ENCODE measurements at places on chromosomes 7 and 10.

DNA sequence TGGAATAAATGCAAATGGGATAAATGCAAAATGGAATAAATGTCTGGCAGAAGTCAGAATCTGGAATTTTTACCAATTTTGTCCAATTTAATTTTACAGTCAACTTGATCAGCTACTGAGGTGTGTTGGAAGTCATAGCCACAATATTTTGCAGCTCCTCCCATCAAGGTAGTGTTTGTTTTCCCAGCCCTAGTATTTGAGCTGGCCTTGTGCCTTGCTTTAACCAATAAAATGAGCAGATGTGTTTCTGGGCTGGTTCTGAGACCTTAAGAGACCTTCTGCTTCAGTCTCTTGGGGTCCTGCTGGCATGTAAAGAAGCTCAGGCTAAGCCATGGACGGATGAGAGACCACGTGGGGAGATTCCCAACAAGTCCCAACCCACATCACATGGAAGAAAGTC is 42.7 kb upstream of the RSBN1L start:
- DNase-seq: no peak

DNA sequence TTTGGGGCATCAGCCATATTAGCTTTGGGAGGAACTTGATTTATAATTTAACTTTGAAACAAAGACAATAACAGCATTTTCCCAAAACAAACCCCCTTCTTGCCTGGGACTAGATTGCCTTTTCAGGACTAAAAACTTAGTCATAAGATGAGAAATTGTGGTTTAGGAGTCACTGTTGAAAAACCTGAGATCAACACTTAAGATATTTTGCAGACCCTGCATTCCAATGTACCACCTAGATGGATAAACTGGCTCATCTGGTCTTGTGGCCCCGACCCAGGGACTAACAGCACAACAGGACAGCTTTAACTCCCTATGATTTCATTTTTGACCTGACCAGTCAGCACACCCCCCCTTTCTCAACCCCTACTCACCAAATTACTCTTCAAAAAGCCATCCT is 1165.4 kb downstream of the XPNPEP1 start:
- DNase-seq: no peak

DNA sequence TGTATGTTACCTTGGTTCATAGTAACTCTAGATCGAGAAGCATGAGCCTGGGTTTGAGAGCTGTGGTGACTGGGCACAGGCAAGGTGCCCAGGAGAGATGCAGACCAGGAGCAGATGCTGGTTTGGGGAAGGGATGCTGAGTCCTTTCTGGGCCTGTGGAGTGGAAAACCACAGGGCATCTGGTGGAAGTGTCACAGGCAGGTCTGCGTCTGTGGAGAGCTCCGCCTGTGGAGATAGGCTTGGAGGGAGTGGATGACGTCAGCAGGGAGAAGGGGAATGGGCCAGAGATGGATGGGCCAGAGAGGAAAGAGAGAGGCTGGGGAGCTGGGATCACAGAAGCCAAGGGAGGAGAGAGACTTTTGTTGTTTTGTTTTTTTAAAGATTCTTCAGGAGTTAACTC is 14.8 kb downstream of the CYP26A1 start:
- DNase-seq: no peak

DNA sequence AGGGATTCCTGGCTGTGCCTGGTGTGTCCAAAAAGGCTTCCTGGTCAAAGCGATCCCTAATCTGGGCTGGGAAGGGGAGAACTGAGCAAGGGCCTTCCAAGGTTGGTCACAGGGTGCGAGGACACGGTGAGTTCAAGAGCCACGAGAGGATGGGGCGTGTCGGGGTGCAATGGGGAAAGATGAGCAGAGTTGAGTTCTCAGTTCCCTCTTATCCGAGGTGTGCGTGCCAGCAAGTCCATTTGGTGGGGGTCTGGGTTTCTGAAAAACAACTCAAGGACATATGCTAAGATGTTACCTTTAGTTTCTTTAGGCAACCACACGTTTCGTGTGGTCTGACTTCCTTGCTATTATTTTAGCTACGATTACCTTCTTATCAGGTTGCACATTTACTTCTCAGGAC is 1.3 kb downstream of the ZNF775 start:
- peak; percentile 53 for DNase-seq

GRCh38 chr7:151068069-151068773 is 8.8 kb downstream of the SLC4A2 start:
- DNase-seq: no peak

- no peak for DNase-seq
These were observed 73.2 kb upstream of the ZNF746 start for GRCh38 chr7:149570784-149571183.

DNA sequence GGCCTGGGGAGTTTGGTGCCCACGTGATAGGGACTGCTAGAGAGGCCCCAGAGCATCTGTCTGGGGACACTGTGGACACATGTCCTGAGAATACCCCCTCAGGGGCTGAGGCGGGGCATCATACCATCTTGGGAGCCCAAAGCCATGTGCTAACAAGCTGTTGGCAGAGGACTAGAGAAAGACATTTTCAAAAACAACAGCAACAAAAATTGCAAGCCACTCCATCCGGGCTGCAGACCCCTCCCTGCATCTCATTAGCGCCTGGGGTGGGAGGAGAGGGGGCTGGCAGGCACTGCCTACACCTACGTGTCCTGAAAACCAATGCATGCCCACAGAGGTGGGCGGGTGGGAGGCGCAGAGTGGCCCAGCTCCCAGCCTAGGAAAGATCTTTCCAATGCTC is 507.4 kb upstream of the PODXL start:
- DNase-seq: no peak

DNA sequence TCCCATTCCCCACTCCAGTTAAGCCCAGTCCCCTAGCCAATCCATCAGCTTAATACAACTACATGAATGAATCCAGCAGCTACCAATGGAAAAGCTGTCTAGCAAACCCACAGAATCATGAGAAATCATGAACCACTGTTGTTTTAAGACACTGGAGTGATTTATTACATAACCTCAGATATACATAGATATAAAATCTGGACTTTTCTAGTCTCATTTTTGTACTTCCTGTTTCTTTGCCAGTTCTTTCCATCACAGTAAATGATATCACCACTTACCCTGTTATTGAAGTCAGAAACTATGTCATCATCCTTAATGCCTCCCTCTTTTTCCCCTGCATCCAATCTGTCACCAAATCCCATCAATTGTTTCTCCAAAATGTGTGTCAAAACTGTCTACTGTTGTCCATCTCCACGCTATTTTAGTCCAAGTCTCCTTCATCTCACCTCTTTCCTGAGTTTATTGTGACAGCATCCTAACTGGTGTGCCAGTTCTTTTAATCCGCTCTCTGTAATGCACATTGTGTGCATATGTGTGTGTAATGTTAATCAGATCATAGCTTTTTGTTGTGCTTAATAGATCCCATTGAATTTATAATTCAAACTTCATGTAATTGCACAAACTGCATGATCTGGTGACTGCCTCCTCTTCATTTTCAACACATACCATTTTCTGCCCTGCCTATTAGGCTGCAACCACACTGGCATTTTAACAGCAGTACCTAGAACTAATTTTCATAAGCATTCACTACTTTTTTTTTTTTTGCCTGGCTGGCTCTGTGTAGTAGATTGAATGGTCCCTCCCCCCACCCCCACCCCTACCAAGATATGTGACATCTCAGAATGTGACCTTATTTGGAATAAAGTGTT is 56.0 kb downstream of the MKLN1 start:
- no peak for DNase-seq

- no peak for DNase-seq
These were observed 5.4 kb upstream of the STK17A start for GRCh38 chr7:43577485-43577951.

DNA sequence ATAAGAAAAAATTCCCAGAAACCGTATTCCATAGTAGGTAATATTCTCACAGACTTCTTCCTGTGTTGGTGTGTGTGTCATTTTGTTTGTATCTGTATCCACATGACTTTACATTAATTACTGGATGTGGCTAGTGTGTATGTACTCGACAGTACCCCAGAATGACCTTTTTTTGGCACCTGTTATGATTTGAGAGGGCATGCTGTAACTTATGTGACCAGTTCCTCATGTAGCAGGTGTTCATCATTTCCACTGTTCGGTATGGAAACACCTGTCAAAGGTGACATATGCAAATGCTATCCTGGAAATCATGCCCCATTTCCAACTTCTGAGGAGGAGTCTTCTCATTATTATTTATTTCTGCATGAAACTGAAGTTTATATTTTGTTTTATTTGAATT is 89.3 kb downstream of the ZMYND11 start:
- DNase-seq: no peak

DNA sequence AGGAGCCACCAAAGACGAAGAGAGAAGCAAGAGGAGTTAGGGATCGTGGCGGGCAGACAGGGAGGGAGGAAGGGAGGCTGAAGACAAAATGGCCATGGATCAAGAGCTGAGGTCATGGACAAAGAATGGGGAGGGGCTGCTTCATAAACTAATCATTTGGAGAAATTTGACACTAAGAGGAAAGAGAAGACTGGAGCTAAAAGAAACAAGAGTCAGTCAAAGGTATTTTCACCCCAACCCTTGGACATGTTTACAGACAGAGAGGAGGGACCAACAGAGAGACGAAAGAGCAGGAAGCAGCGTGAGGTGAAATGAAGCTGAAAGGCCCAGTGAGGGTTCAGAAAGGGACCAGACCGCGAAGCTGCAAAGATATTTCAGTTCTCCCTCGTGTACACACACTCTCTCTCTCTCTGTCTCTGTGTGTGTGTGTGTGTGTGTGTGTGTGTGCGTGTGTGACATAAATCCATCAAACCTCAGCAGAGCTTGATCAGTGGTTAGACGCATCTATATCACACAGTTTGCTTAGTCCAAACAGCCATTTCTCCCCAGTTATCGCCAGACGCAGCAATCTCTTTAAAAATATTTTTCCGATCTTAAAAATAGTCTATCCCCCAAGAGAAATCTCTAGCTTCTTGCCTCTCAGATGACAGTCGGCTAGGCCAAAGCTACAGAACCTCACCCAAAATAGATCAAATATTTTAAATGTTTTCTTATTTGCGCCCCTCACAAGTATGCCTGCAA is 12.5 kb upstream of the CALD1 start:
- no peak for DNase-seq

GRCh38 chr7:79862447-79863210 is 272.0 kb upstream of the GNAI1 start:
- DNase-seq: no peak

DNA sequence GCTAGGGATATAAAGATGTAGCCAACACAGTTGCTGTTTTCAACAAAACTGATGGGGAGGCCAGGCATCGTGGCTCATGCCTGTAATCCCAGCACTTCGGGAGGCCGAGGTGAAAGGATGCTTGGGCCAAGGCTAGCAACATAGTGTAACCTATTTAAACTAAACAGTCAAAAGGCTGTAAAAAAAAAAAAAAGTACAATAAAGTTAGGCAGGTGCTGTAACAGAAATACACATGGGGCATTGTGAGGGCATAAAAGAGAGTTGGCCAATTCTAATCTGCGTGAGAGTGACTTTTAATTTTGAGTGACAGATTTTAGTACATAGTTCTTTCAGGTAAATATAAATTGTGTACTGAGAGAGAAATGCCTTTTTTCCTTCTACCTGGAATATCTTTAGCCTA is 6.2 kb downstream of the XRCC2 start:
- no peak for DNase-seq

- DNase-seq: no peak
These were observed 279.9 kb upstream of the MKLN1 start for GRCh38 chr7:131047651-131048304.

- peak; percentile 42 for DNase-seq
These were observed 686 bp upstream of the MIOS start for GRCh38 chr7:7565746-7566650.

DNA sequence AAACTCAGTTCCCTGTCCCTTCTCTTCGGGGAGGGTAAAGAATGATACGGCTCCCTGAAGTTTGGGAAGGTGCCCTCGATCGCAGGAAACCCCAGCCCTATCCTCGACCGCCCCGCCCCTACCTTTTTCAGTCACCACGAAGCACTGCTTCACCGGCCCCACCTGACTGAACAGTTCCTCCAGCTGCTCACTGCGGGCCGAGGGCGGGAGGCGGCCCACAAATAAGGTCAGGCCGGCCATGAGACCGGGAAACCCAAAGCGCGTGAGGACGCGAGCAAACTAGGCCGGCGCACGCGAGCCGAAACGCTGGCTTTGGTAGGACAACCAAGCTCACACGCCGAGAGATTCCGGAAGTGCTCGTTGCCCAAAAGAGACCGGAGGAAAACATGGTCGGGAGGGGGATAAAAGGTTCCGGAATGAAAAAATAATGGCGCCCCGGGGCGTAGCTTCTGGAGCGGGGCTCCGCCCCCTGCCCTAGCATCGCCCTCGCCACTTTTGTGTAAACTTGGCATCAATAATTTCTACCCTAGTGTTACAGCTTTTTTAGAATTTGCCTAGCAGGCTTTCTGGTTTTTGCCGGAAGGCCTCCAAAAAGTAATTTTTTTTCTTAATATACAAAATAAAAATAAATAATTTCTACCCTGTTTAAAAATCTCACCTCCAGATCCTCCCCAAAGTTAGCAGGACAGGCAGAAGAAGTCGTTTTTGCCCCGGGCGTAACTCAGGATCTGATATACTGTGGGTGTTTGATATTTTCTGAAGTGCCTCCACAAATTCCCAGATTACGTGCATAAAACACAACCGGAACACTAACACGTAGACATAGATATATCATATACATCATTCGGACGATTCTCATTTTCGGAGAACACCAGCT is at the start of gene RBM28:
RBM28 (minus strand) TSS at position 355 of the 877 bp plus-strand sequence; CDS start at position 240, 115 bp downstream.
- DNase-seq: peak; percentile 97

DNA sequence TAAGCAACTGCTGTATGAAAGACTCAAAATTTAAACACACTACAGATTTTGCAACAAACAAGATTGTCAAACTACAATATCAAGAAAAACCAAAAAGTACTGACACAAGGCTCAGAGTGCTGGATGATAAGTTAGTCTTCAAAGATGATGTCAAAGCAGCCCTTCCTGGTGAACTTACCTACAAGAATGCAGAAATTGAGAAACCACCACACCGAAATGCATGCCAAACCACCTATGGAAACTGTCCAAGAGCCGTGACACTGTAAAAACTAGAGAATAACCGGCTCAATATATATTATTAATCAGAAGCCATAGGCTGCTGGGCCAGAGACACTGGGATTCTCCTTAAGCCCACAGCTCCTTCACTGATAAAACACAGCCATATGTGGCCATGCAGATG is 25.3 kb downstream of the DENND11 start:
- DNase-seq: no peak

DNA sequence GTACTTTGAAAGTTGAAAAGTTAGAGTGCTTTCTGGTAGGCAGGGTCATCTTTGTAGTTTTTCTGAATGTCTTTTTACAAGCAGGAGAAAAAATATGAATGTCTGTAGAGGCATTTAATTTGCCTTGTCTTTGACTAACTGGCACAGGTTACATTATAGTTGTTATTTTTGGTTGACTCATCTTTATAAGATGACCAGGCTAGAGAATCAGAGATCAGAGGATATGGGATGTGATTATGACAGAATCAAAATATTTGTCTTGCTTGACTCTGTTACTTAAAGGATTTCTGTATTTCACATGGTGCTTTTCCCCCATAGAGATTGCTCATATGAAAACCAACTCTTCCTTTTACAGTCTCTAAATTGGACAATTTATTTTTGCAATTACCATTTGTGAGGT is 2.4 kb downstream of the ZMYND11 start:
- DNase-seq: no peak

DNA sequence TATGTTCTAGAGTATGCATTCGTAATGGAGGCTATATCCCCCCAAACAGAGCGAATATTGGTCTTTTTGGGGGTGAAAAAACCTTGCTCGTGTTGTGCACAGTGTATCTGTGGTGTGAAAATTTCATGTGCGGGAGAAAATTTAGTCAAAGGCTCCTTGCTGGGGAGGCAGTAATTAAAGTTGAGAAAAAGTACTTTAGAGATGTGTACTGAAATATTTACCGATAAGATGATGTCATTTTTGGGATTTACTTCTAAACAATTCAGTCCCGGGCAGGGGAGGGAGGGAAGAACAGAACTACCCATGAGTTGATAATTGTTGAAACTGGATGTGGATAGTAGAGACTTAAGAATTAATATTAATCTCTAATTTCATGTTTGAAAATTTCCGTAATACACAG is 9.3 kb downstream of the RBM17 start:
- no peak for DNase-seq

Data from kidney (tissue), 22 donors.